ENCODE measurements at places on chromosomes 6 and 20.

- no peak for DNase-seq
Measured at GRCh38 chr6:12472601-12473038, 182.5 kb downstream of the EDN1 start.

DNA sequence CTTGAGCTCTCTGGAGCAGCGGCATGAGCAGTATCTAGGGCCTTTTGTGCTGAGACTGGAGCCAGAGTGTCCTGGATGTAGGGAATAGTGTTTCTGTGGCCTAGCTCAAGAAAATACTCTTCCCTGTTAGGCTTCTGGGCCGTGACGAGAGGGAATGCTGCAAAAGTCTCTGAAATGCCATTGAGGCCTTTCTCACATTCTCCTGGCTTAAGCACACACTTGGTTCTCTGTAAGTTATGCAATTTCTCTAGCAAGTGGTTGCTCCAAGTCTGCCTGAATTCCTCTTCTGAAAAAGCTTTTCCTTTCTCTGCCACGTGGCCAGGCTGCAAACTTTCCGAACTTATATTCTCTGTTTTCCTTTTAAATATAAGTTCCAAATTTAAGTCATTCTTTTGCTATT lies 744.4 kb downstream of the GRIK2 start:
- no peak for DNase-seq

DNA sequence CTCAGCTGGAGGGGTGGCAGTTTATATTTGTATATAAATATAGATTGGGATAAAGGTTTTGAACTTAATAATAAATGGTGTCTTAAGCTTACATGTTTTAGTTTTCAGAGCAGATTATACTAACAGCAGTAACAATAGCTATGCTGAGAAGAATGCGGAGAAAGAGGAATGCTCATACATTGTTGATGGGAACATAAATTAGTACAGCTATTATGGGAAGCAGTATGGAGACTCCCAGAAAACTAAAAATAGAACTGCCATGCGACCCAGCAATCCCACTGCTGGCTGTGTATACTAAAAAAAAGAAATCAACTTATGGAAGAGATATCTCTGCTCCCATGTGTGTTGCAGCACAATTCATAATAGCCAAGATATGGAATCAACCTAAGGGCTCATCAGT lies 127.9 kb downstream of the BCKDHB start:
- DNase-seq, result no peak

DNA sequence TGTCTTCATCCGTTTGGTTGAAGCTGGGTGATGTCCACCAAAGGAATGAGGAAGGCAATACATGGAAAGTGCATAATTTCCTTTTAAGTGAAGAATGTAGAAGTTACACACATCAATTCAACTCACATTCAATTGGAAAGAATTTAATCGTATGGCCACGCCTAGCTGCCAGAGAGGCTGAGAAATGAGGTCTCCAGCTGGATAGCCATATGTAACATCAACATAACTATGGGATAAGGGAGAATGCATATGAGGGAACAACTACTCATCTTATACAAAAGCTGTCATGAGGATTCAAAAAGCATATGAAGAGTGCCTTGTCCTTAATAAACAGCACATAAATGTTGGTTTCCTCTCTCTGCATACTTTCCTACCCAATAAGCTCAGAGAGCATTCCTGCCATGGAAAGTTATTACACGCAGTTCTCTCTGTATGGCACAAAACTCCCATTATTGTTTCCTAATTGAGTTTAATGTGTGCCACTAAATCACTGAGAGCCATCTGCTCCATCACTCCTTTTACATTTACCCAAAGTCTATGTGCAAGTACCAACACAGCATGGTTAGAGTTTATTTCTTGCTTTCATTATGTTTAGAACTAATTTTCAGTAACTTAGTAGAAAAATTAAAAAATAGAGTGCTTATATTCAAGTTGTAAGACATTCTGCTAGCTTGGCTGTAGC lies 21.4 kb upstream of the TFAP2D start:
- DNase-seq, result no peak

- peak; percentile 85 for DNase-seq
Measured at GRCh38 chr6:105651969-105652368, 249.1 kb upstream of the PREP start.

GRCh38 chr6:16778521-16778920 lies 17.3 kb upstream of the ATXN1 start:
- no peak for DNase-seq

DNA sequence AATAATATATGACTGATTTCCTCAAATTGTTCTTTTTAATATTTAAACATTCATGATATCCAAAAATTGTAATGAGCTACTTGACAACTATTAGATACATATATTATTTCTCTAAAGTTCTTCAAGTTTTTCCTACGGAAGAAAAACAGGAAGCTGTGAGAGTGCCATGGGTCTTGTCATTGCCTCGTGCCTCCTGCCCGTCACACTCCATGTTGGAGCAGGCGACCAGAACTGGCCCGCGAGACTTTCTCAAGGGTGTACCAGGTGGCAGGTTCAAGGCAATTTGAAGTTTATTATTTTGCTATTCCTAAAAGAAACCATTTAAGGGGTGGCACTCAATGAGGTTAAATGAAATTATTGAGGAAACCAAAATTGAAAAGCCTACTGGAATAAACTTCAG lies 337.2 kb downstream of the HACE1 start:
- no peak for DNase-seq

GRCh38 chr6:45353654-45354053 lies 24.1 kb downstream of the SUPT3H start:
- no peak for DNase-seq

GRCh38 chr6:36382976-36383375 lies 4.5 kb downstream of the ETV7 start:
- no peak for DNase-seq

DNA sequence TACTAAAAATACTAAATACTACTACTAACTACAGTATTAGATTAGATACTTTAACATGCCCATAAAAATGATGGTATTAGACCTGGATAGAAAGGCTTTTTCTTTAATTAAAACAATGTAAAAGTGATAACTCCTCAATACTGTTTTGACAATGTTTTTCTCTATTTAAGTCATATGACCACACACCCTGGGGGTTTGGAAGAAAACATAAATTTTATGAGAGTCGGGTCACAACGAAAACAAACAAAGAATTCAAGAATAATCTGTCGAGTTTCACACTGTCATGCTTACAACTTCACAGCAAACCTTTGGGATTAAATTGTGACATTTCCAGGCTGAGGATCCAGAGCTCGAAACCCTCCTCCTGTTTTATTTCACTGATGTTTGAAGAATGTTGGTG lies 107.4 kb upstream of the SOX4 start:
- no peak for DNase-seq

- DNase-seq, result peak; percentile 60
Measured at GRCh38 chr6:43506667-43507471, 3.3 kb downstream of the LRRC73 start.

DNA sequence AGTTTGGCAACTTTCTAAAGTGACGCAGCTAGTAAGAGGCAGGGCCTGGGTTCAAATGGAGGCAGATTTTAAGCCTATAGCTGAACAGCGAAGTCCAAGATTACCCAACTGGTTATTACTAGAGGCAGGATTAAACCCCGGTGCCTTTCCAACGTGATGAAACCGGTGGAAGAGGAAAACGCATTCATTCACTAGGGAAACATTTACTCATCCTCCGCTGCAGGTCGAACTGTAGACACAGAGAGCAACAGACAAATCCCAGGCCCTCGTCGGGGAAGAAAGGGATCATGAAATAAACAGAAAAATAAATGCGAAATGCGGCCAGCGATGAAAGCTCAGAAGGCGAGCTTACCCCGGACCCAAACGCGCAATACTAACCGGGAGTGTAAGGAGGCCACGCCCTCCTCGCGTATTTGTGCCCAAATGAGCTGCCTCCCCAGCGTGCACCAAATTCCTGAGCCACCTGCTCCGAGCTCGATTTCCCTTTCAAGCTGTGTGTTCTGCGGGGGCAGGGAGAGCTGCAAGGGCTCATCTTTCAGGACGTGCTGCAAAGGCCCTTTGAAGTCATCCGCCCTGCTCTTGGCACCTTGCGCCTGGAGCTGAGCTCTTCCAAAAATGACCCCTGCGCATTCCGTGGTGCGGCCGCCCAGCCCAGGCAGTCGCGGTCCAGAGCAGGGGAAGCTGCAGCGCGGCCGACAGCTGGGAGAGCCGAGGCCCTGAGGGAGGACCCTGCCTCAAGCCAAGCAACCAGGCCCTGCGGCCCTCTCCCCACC lies 46.9 kb downstream of the PDYN start:
- DNase-seq, result no peak

DNA sequence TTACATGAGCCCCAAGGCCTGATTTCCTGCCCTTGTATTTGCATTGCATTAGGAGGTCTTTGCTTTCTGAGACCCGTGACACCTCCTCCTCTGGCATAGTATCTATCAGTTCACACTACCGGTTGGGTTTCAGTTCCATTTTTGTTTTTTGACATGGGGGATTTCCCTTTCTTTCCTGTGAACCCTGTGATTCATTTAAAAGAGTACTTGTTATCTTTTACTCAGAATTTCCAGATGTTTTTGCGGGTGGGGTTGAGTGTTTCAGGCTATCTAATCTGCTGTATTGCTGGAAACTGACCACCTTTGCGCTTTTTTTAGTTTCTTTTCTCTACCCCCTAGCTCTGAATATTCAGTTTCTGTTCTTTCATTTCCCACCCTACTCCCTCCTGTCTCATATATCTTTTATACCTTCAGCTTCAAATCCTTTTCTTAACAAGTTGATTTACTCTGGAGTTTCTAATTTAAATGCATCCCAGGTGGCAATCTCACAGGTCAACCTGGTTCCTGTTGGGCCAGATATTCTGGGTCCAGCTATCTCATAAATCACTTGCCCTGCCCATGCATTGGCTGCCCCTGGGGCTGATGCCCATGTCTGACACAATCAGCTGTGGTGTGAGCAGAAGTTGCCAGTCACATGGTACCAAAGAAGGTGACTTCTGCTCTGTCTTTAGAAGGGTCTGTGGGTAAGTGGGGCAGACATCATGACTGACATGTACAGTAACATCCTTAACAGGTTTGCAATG lies 14.3 kb upstream of the NCOA3 start:
- DNase-seq, result no peak

DNA sequence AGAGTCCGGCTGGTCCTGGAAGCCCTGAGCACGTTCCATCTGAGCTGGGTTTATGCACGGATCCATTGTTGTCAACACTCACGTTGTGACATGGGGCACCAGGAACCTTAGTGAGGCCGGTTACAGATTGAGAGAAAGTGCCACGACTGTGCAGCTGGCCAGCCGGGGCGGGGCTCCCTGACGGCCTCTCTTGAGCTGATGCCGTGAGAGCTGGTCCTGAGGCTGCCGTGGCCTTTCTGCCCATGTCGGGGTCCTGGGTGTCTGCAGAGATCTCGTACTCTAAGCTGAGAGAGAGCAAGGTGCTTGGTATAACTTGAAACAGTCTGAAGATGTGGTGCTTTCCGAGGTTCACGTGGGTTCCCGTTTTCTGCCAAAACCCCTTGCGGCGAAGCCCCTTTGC lies 10.0 kb downstream of the CDH4 start:
- DNase-seq, result no peak

DNA sequence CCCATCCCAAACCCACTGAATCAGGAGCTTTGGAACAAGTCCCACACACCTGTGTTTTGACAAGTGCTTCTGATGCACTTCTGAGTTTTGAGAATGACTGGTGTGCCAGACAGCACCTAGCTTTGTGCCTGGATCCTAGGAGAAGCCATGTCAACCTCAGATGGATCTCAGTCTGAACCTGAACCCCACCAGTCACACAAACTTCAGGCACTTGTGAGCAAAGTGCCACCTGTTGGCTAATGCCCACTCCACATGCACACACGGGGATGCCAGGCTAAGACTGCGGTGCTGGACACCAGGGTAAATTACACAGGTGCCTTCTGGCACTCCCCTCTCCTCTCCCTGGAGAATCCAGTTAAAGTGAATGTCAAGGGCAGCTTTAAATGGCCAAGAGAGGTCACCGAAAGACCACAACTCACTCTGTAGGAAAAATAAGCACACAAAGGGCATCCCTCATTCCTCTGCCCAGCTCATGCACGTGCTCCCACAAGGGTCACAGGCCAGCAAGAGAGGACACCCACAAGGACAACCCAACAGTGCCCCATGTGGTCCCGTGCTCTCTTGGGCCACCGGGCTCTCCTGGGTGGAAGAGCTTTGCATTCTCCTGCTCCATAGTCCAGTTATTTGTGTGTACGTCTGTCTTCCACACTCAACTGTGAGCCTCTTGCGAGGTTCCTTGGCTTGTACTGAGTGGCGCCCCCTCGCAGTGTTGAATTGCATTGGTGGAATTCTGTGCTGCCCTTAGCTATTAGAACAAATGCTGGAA lies 45.6 kb downstream of the TAF8 start:
- DNase-seq, result no peak

GRCh38 chr20:18431206-18431605 lies 35.6 kb downstream of the DZANK1 start:
- no peak for DNase-seq

DNA sequence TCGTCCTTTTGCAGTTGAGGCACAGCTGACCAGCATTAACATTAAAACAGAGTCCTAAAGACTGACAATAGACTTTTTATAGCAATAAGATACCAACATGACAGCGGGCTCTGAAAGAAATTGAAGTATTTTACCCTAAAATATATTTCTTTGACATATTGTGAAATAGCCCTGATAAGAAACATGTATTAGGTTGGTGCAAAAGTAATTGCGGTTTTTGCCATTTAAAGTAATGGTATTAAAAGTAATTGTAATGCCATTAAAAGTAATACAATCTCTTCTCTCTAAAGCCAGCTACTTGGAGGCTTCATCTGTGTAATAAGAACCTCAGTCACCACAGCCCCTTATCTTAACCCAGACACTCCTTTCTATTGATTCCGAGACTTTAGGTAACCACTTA lies 394.6 kb downstream of the PREX1 start:
- DNase-seq, result no peak

DNA sequence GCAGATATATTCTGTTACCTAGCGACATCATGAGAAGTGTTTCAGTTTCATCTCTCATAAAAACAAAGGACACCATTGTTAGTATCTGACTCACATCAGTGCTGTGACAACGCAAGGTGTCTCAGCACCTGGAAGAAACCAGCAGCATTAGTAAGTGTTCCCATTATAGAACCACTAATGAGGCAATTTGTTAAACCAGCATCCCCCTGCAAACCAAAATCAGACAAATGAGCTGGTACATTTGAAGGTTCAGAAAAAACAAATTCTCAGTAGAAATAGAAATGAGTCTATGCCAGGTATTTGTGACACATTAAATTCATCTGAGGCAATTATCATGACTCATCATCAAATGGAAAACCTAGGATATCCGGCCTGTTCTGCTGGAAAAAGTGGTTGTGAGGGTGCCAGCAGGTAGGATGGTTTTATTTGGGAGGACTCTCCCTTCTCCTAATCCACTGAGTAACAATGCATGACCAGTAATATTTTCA lies 151.7 kb downstream of the TMEM200A start:
- DNase-seq, result no peak
